ENCODE measurements at places on chromosomes 1 and 21. TPM values are rescaled to one million over a fixed set of nuclear protein-coding genes. Genes with fewer than 3 reads are reported as not detected.

DNA sequence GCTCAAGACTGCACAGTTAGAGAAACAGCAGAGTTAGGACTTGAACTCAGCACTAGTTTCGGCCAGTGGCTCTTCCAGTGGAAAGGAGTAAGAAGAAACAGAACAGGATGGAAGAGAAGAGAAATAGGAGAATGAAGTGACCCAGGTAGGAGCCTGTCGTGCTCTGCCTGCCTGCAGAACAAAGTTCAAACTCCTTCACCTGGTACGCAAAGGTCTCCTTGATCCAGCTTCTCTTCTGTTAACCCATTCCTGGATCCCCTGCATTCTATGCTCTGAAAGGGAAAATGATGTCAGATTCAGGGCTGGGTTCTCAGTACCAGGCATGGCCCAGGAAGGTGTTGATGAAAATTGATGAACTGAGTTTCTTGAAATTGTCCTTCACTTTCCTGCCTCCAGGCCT, 3.9 kb downstream of the FAM229A start:
- peaks cover 18% of the 10 kb centered on the region for H3K4me1 ChIP-seq
- DNase-seq: peak; percentile 65
- no peaks in the 10 kb centered on the region for H3K36me3 ChIP-seq
- H3K4me3 ChIP-seq: no peak overlapping the region
- no peaks in the 10 kb centered on the region for H3K27me3 ChIP-seq

LCE1A gene
- not detected for polyA plus RNA-seq

CD1E gene
- polyA plus RNA-seq: not detected

APCS gene
- not detected for polyA plus RNA-seq

GRCh38 chr1:23916209-23917131, 3.3 kb upstream of the CNR2 start:
- no peak overlapping the region for H3K27ac ChIP-seq
- H3K36me3 ChIP-seq: no peaks in the 10 kb centered on the region
- H3K27me3 ChIP-seq: no peaks in the 10 kb centered on the region
- DNase-seq: peak; percentile 83
- H3K4me1 ChIP-seq: peaks cover 18% of the 10 kb centered on the region

DNA sequence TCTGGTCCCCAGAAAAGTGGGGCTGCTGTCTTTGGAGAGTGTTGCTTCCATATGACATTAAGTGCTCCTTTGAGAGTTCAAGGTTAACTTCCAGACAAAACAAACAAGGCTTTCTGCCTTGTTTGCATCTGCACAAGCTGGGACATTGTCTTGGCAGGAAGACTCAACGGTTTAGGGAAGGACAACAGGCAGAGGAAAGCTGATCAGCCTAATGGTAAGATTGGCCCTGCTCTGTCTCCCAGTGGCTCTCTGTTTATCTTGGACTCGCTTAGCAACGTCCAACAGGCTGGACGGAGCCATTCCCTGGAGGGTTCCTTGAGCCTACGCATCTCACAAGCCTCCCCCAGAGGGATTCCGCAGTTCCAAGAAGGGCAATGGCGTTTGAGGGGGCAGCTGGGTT, 62.2 kb upstream of the SLC44A3 start:
- no peak overlapping the region for H3K4me3 ChIP-seq
- no peaks in the 10 kb centered on the region for H3K27me3 ChIP-seq
- no peaks in the 10 kb centered on the region for H3K4me1 ChIP-seq
- DNase-seq: no peak
